ENCODE measurements at places on chromosomes 1 and 21.

DNA sequence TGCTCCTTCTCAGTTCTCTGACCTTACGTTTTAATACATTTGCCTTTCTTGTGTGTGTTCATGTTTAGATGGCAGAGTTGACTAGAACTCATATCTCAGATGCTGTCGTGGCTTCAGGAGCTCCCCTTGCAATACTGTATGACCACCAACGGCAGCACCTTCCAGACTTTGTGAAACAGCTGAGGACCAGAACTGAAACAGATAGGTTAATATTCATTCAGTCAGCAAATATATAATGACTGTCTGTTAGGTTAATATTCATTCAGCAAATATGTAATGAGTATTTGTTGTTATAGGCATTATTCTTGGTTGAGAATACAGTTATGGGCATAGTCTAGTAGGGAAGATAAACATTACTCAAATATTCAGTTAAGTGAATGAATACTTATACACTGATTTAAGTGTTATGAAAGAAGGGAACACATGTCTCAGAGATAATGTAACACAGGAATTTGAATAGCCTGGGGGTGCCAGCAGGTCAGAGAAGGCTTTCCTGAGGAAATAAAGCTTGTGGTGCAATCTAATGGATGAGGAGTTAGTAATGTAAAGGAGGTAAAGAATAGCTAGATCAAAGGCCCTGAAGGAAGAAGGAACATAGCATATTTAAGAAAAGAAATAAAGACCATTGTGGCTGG, 88.5 kb downstream of the CEP350 start:
- DNase-seq: peak; percentile 38

DNA sequence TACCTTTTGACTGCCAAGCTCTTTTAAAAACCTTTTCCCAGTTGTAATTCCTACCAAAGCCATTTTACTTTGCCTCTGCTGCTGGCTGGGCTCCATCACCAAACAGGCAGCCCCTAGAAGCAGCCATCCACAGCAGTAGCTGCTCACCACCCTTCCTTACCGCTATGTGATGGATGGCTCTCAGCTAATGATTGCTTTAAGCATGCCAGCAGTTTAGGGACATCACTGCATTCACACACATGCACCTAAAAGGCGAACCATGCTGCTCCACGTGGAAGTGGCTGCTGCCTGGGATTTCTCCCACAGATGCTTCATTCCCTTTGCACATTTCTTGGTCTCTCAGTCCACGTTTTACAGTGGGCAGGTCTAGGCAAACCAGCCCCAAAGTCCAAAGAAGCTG, 46.3 kb upstream of the PDE9A start:
- DNase-seq: no peak

- DNase-seq: no peak
Measured at GRCh38 chr1:220255204-220255603, 17.0 kb downstream of the RAB3GAP2 start.

GRCh38 chr1:245416781-245417180, 262.0 kb downstream of the KIF26B start:
- no peak for DNase-seq

DNA sequence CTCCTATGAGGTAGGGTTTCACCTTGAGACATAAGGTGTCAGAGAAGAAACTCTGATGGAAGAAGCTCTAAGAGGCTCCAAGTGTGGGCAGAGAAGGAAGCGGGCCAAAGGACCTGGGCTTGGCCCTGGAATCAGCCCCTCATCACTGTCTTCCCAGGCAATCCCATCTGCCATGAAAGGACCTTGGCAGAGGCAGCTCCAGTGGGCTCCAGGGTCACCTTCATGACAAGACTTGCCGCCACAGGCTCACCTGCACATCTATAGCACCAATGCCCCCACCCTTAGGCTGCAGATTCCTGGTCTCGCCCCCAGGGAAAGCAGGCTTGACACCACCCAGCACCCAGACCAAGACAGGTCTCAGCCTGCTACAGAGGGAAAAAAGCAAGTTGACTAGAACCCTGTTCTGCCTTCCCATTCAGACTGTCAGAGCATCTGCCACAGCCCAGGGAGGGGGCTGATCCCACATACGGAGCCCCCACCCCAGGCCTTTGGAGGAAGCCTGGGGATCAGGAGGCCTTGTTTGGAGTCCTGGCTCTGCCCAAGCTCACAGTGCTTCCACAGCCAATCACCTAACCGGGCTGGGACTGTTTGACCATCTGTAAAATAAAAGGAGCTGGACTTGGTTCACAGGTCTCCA, 490 bp upstream of the FAM110D start:
- DNase-seq: no peak

DNA sequence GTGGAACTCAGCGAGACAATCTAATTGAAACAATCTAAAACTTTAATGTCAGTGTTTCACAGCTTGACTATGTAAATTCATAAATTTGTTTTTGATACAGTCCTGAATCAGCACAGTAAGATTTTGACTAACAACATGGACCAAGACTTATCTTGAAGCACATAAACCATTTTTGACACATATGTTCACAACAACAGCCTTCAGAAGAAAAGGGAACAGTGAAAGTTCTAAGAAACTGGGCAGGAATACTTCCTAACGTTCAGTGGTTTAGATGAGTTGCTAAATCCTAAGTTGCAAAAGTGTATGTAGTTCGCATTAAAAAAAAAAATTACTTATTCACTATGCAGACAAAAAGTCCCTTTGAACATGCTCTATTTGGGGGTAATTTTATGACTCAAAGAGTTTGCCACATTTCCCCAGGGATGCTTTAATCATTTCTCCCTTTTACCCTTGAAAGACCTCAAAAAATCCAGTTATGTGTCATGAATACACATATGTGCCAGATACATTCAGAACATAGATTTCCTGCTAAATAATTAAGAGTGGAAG, 120.2 kb downstream of the MRPL39 start:
- DNase-seq: no peak

GRCh38 chr1:7046314-7046713, 261.1 kb downstream of the CAMTA1 start:
- DNase-seq: peak; percentile 57

- no peak for DNase-seq
Measured at GRCh38 chr1:22158654-22159053, 15.8 kb upstream of the WNT4 start.

- DNase-seq: no peak
Measured at GRCh38 chr1:208160259-208160819, 83.8 kb downstream of the PLXNA2 start.

Measured in dermis blood vessel endothelial cell (primary cell).